ENCODE measurements at places on chromosomes 6 and 20. TPM values are rescaled to one million over a fixed set of nuclear protein-coding genes. Genes with fewer than 3 reads are reported as not detected.

DNA sequence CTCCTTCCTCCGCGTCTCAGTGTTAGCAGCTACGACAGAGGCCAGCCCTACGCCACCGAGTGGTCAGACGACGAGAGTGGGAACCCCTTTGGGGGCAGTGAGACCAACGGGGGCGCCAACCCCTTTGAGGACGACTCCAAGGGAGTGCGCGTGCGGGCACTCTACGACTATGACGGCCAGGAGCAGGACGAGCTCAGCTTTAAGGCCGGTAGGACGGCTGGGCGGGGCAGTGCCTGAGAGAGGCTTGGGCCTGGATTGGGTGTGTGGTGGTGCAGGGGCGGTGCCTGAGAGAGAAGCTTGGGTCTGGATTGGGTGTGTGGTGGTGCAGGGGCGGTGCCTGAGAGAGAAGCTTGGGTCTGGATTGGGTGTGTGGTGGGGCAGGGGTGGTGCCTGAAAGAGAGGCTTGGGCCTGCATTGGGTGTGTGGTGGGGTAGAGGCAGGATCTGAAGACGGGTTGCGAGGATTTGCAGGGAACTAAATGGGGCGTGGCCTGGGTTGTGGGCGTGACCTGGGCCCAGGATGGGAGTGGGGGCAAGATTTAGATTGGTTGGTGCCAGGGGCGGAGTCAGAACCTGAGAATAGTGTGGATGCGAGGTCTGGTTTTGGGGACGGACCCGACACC, 24.4 kb downstream of the SPDEF start:
- H3K4me1 ChIP-seq: peaks cover 8% of the 10 kb centered on the region
- H3K4me3 ChIP-seq: no peak overlapping the region
- peaks cover 2% of the 10 kb centered on the region for H3K27me3 ChIP-seq
- DNase-seq: peak; percentile 16
- no peak overlapping the region for H3K27ac ChIP-seq
- H3K36me3 ChIP-seq: no peaks in the 10 kb centered on the region

- H3K36me3 ChIP-seq: no peaks in the 10 kb centered on the region
- no peak overlapping the region for H3K27ac ChIP-seq
- DNase-seq: no peak
- no peak overlapping the region for H3K4me3 ChIP-seq
- H3K4me1 ChIP-seq: no peaks in the 10 kb centered on the region
- peaks cover 3% of the 10 kb centered on the region for H3K27me3 ChIP-seq
These were observed 60.8 kb downstream of the OGFRL1 start for GRCh38 chr6:71349395-71349794.

ALDH8A1 gene
- total RNA-seq: 0.89 TPM

TFAP2D gene
- not detected for total RNA-seq

DNA sequence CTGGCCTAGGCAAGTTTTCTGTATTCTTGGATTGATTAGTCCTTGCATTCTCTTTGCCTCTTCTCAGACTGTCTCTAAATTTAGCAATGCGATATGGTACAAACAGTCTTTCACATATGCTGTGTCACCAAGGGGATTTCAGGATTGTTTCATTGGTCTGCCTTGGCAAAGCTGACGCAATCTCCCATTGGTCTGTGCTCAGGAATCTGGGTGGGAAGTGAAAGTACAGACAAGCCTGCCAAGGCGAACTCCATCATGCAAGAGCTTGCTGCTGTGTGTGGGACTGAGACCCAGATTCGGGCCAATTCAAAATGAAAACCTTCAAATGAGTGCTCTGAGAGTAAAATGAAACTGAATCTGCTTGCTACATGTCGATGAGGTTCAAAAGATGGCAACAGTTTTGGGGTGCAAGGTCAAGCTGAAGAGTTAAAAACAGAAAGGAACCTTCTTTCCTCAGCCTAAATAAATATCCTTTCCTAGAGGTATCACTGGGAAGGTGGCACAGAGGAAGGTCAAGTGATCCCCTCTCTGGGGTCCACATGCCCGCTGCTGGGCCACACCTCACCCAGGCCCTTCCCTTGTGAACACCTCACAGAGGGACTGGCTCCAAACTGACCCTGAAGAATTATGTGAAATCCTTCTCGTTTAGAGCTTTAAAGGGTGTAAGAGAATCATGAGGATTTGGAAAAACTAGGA, 198.8 kb upstream of the PREP start:
- H3K36me3 ChIP-seq: no peaks in the 10 kb centered on the region
- H3K27ac ChIP-seq: peak overlapping the region; percentile 32
- peak; percentile 16 for DNase-seq
- no peak overlapping the region for H3K4me3 ChIP-seq

CST5 gene
- not detected for total RNA-seq

DNA sequence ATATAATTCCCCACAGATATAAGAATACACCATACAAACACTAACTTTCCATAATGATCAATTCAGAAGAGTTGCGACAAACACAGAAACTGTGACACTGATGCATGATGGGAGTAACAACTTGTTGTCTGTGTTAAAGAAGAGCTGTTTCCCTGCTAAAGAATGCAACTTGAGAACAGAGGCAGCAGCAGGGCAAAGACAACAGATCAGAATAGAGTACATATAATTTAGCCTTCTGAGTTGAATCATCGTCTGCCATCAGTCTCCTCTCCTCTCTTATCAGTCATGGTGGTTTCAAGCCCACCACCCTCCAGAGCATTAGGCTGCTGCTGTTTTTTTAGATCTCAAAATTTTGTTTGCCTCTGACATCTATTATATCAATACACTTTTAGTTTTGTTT, 280.4 kb downstream of the UBE3D start:
- no peaks in the 10 kb centered on the region for H3K36me3 ChIP-seq
- H3K27me3 ChIP-seq: no peaks in the 10 kb centered on the region
- no peaks in the 10 kb centered on the region for H3K4me1 ChIP-seq
- H3K4me3 ChIP-seq: no peak overlapping the region

- H3K4me3 ChIP-seq: no peak overlapping the region
- no peak for DNase-seq
- no peaks in the 10 kb centered on the region for H3K4me1 ChIP-seq
- H3K27me3 ChIP-seq: no peaks in the 10 kb centered on the region
These were observed 125.0 kb downstream of the C6orf118 start for GRCh38 chr6:165184192-165184979.

DNA sequence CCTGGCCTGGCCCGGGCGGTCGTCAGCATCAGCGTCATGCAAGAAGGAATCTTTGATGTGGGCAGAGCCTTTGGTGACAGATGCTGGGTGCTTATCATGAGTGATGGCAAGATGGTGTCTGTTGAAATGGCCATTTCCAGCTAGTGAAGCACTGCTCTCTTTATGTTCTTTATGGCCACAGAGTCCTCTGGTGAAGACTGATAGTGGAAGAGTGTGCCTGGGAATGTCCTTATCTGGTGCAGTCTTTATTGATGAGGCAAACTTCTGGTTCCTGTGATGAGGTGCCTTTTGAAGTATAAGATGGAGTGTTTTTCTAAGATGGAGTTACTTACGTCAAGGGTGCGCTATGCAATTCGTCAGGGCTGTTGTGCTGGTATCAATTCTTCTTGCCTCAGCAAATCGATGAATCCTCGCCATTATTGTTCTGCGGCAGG, 22.6 kb upstream of the CCR6 start:
- H3K4me1 ChIP-seq: peaks cover 18% of the 10 kb centered on the region
- no peak overlapping the region for H3K4me3 ChIP-seq
- no peak overlapping the region for H3K27ac ChIP-seq
- peak; percentile 1 for DNase-seq
- no peaks in the 10 kb centered on the region for H3K27me3 ChIP-seq

GRCh38 chr20:330233-331149, 5.1 kb downstream of the SOX12 start:
- H3K27ac ChIP-seq: no peak overlapping the region
- DNase-seq: peak; percentile 72
- no peaks in the 10 kb centered on the region for H3K36me3 ChIP-seq
- peaks cover 26% of the 10 kb centered on the region for H3K4me1 ChIP-seq
- no peaks in the 10 kb centered on the region for H3K27me3 ChIP-seq
- H3K4me3 ChIP-seq: no peak overlapping the region

DNA sequence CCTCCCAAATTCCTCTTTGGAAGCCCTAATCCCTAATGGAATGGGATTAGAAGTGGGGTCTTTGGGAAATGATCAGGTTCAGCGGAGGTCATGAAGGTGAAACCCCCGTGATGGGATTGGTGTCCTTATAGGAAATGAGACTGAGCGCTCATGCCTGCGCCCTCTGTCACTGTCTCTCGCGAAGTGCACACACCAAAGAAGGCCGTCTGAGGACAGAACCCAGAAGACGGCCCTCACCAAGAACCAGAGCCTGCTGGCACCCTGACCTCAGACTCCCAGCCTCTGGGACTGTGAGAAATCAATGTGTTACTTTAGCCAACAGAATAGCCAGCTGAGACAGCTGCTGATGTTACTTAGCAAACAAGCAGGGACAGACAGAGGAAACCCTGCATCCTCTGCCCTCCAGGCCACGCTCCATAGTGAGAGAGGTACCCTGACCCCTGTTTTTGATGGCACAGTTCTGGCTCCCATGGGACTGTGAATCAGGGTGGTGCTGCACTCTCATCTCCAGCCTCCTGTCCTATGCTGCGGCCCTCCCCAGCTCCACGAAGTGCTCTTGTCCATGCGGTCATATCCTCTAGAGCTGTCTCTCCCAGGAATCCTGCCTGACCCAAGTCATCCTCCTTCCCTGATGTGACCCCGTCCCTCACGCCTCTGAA, 369.3 kb downstream of the ZFAND3 start:
- no peaks in the 10 kb centered on the region for H3K36me3 ChIP-seq
- no peak overlapping the region for H3K4me3 ChIP-seq
- H3K27ac ChIP-seq: no peak overlapping the region
- no peak for DNase-seq

C6orf58 gene
- total RNA-seq: not detected

GRCh38 chr6:3163248-3163594, 5.9 kb upstream of the TUBB2A start:
- H3K4me3 ChIP-seq: peak overlapping the region; percentile 62
- H3K36me3 ChIP-seq: peaks cover 3% of the 10 kb centered on the region
- H3K4me1 ChIP-seq: peaks cover 22% of the 10 kb centered on the region
- no peak for DNase-seq
- peaks cover 38% of the 10 kb centered on the region for H3K27me3 ChIP-seq
- H3K27ac ChIP-seq: no peak overlapping the region

FAM162B gene
- not detected for total RNA-seq

PIM1 gene
- 412 TPM for total RNA-seq

ANGPT4 gene
- total RNA-seq: not detected

DNA sequence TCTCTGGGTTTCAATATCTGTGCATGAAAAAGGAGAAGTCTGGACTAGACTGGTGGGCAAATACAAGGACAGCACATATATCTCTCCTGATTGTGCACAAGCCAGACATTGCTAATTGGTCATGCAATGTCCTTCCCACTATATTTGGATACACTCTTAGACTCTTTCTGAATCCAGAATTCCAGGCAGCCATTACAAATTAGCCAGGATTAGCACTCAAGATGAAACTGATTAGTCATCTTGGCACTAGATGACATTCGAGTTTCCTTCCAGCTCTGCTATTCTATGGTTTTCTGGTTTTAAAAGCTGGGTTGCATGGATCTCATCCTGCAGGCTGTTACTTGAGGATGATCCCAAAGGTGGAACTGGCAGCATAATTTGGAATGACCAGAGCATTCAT, 73.2 kb downstream of the SCP2D1 start:
- no peak for DNase-seq
- H3K27me3 ChIP-seq: peaks cover 4% of the 10 kb centered on the region
- H3K4me1 ChIP-seq: no peaks in the 10 kb centered on the region
- H3K4me3 ChIP-seq: no peak overlapping the region
- H3K27ac ChIP-seq: no peak overlapping the region

DNA sequence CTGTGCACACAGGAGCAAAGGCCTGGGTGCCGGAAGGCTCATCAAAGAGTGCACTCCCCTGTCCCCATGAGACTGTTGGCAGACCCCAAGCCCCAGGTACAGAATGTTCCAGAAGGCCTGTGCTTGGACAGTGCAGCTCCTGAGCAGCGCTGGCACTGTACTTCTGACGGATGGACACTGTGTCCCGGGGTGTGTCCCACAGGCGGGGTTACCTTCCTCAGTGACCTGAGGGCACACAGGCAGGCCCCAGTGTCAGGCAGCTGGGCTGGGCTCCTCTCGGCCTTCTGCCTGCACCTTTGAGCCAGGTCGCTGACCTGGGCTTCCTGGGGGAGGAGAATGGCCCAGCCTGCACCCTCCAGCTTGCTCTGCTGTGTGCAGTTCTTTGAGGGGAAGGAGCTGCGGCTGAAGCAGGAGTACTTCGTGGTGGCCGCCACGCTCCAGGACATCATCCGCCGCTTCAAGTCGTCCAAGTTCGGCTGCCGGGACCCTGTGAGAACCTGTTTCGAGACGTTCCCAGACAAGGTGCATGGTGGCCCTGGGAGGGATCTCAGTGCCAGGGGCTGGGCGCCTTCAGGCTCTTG, 30.1 kb downstream of the PYGB start:
- DNase-seq: no peak
- H3K4me1 ChIP-seq: peaks cover 9% of the 10 kb centered on the region
- no peaks in the 10 kb centered on the region for H3K27me3 ChIP-seq
- H3K36me3 ChIP-seq: peaks cover 4% of the 10 kb centered on the region
- H3K4me3 ChIP-seq: no peak overlapping the region

BFSP1 gene
- total RNA-seq: 2.0 TPM

All from activated CD4-positive, alpha-beta T cell treated with anti-CD3 and anti-CD28 coated beads, Interleukin-2, amount 10 ng/mL, durations not matched to agents 7 days and 5 days (primary cell).